GM19239 (cell line): ENCODE measurements at places on chromosomes 16 and 17.

DNA sequence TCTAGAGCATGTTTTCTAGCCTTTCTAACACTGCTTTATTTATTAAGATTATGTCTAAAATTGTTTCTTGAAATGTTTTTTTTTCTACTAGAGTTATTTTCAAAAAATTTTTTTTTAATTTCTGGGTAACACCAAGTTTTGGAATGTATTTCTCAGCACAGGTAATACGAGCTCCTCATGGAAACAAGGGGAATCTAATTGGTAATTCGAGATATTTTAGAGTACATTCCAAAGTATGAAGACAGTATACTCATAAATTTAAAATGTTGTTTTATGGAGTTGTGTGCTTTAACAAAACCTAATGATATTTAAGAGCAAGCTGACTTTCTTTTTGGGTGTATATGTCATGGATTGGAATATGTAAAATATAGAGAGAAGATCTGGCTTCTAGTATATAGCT is 42.4 kb downstream of the OMG start:
- DNase-seq = no peak

- DNase-seq = no peak
Observed at GRCh38 chr17:9028988-9029570, 7.8 kb downstream of the NTN1 start.

DNA sequence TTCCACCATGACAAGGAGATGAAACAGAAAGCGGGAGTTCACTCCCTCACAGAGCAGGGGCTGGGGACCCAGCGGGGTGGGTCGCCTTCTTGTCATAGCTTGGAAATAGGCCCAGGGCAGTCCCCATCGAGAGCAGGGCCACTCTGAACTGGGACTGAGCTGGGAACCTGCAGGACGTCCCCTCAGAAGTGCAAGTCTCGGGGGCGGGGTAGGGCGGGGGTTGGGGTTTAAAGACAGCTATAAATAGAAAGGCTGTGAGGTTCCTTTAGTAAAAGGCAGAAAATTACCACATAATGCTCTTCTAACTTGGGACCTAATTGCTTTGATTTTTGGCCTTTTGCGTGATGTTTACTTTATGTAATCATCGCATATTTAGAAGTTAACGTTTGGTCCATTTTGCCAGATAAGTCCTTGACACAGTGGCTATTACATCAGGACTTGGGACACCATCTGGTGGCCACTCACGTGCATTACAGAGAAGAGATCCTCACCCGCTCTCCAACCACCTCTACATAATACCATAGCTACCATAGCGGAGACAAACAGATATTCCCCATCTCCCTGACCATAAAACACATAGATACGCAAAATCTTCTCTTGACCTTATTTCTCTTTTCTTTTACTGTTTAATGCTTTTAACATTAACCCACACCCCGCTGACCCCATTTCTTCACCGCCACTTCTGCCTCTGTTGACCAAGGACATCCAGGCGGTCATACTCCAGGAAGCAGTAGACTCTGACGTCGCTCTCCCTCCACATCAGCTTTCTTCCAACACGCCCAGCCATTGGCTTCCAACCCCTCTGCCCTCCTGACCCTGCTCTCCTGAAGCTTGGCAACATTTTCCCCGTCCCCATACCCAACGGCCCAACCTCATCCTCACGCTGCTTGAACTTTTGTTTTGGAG is 27.5 kb upstream of the PIK3R6 start:
- DNase-seq = peak; percentile 54

GRCh38 chr16:27363797-27364196 is 38.2 kb upstream of the IL21R start:
- no peak for DNase-seq

GRCh38 chr16:61770301-61770700 is 265.9 kb downstream of the CDH8 start:
- no peak for DNase-seq

DNA sequence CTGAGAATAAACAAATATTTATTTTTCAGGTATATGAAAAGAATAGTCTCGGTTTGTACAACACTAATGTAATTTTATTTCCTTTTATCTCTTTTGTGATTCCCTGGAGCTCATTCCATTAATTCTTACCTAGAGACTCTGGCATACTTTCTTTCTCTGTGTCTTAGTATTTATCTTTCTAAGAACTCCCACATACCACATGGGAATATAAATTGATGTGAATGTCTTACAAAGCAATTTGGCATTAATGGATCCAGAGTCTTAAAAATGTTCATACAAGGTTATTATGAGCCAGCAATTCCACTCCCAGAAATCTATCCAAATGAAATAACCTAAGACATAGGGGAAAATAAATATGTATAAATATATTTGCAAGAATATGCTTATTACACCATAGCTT is 202.7 kb downstream of the CDH11 start:
- no peak for DNase-seq

DNA sequence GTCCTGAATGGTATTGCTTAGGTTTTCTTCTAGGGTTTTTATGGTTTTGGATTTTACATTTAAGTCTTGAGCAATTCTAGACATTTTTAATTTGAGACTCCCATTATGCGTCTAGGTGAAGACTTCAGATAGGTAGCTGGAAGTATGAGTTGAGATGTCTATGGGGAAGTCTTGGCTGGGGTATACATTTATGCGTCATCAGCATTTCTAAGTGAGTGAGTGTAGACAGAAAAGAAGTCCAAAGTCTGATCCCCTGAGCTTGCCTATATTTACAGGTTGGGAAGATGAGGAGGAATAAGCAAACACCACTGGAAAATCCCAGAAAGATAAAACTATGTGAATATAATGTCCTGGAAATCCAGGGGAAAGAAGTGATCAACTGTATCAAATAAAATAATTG is 68.9 kb downstream of the KCNJ2 start:
- no peak for DNase-seq

DNA sequence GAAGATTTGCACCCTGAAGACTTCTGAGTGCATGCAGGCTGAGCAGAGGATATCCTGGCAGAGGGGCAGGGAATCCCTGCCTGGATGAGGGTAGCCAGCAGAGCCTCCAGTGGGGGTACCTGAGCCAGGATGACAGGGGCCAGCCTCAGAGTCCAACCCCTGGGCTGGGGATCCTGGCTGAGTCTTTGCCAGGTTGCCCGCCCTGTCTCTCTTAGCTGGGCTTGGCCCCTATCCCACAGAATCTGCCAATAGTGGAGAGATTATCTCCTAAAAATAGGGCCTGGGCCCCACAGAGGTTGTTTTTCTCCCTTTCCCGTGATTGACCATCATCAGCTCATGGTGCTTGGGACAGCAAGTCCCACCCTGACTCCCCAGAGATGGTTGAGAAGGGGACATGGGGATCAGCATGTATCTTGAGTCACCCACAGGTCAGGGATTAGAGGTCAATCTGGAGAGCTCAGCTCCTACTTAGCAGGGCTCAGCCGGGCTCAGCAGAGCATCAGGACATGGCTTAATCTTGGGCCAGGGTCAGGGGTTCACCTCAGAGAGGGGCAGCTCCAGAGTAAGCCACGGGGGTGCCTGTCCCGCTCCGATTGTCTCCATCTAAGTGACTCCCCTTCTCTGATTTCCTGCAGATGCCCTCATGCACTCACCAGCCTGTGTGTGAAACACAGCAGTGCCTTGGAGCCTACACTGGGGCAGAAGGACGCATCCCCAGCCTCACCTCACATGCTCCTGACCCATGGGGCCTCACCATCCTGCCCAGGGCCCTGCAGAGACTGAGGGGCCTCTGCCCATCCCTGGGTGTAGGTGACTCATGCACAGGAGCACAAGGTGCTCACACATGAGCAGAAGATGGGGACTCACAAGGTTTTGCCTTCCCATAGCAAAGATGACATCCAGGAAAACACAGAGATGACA is 11.5 kb downstream of the CDH16 start:
- no peak for DNase-seq

DNA sequence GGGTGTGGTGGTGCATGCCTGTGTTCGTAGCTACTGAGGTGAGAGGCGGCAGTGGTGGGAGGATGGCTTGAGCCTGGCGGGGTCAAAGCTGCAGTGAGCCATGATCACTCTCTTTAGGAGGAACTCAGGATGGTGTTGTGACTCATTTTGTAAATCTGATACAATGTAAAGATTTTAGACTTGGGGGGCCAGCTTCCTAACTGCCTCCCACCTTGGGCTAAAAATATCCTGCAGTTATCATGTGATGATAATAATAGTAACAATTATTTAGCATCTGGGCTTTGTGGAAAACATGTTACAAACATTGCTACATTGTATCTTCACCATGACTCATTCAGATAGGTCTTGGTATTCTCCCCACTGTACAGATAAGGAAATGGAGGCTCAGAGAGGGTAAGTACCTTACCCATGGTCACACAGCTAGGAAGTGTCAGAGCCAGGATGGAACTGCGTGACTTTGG is 7.4 kb downstream of the CTNS start:
- no peak for DNase-seq

GRCh38 chr17:6843241-6843880 is 11.8 kb upstream of the TEKT1 start:
- peak; percentile 20 for DNase-seq

GRCh38 chr16:84756830-84757229 is 57.0 kb downstream of the USP10 start:
- DNase-seq = no peak

- DNase-seq = no peak
Observed at GRCh38 chr17:17320188-17320910, 17.2 kb downstream of the NT5M start.

DNA sequence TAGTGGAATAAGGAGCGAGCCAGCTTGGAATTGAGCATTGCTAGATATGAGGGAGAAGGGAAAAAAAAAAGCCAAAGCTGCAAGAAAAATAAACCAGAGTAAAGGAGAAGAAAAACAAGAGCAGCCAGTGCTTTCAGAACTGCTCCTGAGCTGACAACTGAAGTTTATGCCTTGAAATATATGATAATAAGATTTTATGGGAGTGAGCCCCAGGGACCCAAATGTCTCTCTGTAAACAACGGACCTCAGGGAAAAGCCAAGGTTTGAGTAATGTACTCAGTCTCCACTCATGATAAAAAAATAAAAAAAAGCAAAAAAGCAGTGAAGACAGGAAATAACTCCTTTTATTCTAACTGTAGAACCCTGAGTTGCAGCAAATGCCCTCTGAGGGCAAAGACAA is 132.6 kb downstream of the SNX11 start:
- DNase-seq = no peak

- DNase-seq = no peak
Observed at GRCh38 chr16:80330803-80331202, 210.0 kb upstream of the DYNLRB2 start.

GRCh38 chr17:7856011-7856810 is 1.1 kb downstream of the NAA38 start:
- no peak for DNase-seq
